ENCODE measurements at places on chromosomes 4 and X. TPM values are rescaled to one million over a fixed set of nuclear protein-coding genes. Genes with fewer than 3 reads are reported as not detected.

RHOXF2B gene
- 0.14 TPM for polyA plus RNA-seq

IL3RA gene
- polyA plus RNA-seq, result 14.7 TPM

TMEM192 gene
- 16.4 TPM for polyA plus RNA-seq

STATH gene
- polyA plus RNA-seq, result 0.40 TPM

KIT gene
- polyA plus RNA-seq, result 19.0 TPM

DNA sequence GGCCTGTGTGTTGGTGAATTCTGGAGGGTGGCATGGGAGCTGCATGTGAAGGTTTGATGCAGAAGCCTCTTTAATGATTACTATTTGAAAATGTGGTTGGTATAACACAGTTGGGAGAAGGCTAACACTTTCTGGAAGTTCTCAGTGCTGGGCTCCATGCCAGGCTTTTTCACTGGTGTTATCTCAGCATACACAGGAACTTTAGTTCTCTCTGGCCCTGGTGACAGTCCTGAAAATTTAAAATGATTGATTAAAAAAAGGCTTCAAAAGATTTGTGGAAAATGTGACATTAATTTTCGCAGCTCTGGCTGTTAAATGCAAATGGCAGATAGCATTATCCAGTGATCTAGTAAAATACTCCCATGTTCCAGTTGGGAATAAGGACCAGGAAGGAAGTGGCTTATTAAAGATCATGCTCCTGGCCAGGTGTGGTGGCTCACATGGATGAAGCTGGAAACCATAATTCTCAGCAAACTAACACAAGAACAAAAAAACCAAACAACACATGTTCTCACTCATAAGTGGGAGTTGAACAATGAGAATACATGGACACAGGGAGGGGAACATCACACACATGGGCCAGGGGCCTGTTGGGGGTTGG lies 36.6 kb downstream of the DIPK2B start:
- no peak for DNase-seq

GRCh38 chrX:13373431-13374187 lies 53.8 kb upstream of the ATXN3L start:
- no peak for DNase-seq

DNA sequence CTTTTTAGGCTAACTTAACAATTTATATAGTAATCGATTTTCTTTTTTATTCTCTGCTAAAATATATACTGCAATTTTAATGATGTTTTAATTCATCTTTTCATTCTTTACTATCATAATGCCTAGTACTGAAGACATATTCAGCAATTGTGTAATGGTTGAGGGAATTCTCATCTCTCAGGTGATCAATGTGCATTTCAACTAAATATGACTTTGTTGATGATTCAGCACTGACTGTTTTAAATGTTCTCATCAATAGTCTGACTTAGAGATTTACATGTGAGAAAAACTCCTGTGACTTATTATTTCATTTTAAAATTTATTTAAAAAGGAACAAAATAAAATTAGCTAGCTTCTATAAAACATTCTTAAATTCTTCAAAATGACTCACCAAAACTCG lies 1450.3 kb downstream of the STIM2 start:
- no peak for DNase-seq

GRCh38 chr4:105895583-105896460 lies 551 bp downstream of the NPNT start:
- DNase-seq, result peak; percentile 19

GRCh38 chr4:70902577-70903290 lies 565 bp downstream of the MOB1B start:
- no peak for DNase-seq

Data from left renal pelvis (tissue), 4 donors.